ENCODE measurements at places on chromosomes 5 and 9.

DNA sequence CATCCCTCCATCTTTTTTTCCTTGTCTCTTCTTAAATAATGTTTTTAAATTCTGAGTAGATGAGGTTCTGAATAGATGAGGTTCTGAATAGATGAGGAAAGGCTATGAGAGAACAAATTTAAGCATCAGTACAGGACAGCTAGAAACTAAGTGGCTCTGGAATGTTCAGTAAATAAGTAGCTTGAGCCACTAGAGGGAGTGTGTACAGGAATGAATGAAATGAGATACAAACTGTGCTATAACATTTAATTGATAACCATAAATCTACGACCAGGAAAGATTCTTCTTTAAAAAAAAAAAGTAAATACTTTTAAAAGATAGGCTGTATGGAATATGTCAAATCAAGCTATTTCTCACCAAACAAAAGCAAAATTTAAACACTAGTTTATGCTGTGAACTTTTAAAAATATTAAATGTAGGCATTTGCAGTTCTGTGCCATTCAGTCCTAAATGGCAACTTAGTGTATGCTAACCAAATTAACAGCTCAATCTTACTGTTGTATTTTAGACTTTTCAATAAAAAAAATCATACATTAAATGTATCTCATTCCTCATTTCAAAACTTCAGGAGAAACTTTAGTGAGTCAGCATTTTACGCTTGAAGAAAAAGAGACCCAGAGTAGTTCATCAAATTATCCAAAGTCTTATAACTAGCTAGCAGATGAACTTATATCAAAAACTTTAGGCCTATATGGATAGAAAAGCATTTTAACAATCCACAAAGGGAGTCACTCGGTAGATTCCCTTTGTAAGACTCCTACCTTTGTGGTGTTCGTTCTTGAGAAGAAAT lies 70.4 kb upstream of the SNX2 start:
- no peaks in the 10 kb centered on the region for H3K27me3 ChIP-seq
- no peaks in the 10 kb centered on the region for H3K36me3 ChIP-seq
- no peak overlapping the region for H3K4me3 ChIP-seq
- H3K27ac ChIP-seq: no peak overlapping the region
- H3K4me1 ChIP-seq: no peaks in the 10 kb centered on the region

- H3K36me3 ChIP-seq: peaks cover 15% of the 10 kb centered on the region
- H3K27me3 ChIP-seq: no peaks in the 10 kb centered on the region
- DNase-seq: no peak
- H3K4me1 ChIP-seq: no peaks in the 10 kb centered on the region
Measured at GRCh38 chr5:143040622-143041021, 270.4 kb downstream of the ARHGAP26 start.

DNA sequence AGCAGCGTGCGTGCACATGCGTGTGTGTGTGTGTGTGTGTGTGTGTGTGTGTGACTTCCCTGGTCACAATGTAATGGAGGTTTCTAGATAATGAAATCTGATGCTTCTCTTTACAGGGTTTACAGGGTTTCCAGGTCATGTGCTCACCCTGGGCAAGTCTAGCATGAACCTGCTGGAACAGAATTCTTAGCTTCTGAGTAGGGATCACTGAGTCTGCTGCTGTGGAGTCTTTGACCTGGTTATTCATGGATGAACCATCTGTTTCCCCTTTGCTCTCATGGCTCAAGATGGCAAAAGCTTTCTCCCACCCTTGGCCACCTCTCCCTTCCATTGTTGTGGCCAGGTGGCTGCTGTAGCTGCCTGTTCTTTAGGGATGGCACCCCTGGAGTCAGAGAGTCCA lies 111.6 kb upstream of the SHB start:
- no peaks in the 10 kb centered on the region for H3K4me1 ChIP-seq
- H3K36me3 ChIP-seq: no peaks in the 10 kb centered on the region
- no peak overlapping the region for H3K27ac ChIP-seq
- no peak for DNase-seq
- no peak overlapping the region for H3K4me3 ChIP-seq
- no peaks in the 10 kb centered on the region for H3K27me3 ChIP-seq

DNA sequence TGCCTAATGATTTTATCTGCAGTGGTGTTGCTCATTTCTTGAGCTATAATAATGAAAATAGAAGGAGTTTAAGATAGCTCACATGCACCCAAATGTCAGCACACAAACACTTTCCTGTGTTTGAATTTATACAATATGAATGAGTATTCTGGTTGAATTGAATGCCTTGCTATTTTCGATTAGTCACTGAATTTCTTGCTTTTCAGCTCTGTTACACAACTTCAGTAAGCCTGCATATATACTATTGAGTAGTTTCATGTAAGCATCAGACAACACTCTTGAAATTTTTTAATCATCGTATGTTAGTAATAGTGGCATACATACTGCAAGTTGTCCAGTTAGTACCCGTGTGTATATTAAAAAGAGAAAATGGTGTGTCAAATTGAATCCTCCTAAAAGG lies 281.5 kb upstream of the GRIA1 start:
- DNase-seq: no peak
- no peak overlapping the region for H3K27ac ChIP-seq
- H3K27me3 ChIP-seq: no peaks in the 10 kb centered on the region

DNA sequence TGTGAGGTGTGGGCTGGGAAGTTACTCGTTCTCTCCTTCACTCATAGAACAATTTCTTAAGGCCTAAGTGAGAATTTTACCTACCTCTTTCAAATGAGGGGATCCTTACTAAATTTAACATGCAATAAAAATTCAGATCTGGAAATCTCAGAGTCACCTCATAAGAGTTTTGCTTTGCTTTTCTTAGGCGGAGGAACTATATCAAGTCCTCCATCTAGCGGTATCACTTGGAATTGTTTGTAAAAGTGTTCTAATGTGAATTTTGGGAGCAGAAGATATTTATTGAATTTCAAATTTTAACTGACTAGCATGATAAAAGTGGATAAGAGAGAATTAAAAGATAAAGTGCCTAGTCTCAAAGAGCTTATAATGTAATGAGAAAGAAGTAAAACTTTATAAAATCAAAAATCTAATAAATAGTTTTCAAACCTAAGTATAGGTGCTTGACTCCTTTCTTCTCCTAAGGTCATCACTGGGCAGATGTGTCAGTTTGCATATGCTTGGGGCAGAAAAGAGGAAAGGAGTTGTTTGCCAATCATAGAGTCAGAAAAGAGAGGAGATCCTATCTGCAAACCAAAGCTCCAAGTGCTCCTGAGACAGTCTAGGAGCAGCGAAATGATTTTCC lies 145.7 kb upstream of the DAB2 start:
- no peaks in the 10 kb centered on the region for H3K36me3 ChIP-seq
- no peak overlapping the region for H3K27ac ChIP-seq
- no peak overlapping the region for H3K4me3 ChIP-seq
- H3K27me3 ChIP-seq: no peaks in the 10 kb centered on the region

DNA sequence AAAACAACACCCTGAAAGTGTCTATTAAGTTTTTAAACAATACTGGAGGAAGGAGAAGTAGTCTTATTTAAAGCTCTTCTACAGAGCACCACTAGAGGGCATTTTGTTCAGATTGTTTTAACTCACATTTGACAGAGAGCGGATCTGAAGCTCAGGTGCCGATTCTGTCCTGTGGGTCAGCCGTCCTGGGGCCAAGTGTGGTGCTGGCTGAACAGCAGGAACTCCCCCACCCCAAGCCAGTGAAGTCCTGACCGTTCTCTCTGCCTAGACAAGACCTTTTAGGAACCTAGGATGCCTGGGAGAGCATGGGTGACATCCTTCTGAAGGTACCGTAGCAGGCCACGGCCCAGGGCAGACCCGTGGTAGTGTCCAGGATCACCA lies 3.9 kb downstream of the EXOC3 start:
- no peak overlapping the region for H3K4me3 ChIP-seq
- no peak overlapping the region for H3K27ac ChIP-seq
- no peaks in the 10 kb centered on the region for H3K4me1 ChIP-seq
- peaks cover 12% of the 10 kb centered on the region for H3K36me3 ChIP-seq
- DNase-seq: no peak

GRCh38 chr9:134681061-134681661 lies 39.6 kb downstream of the COL5A1 start:
- H3K27ac ChIP-seq: no peak overlapping the region
- DNase-seq: no peak
- H3K4me3 ChIP-seq: no peak overlapping the region
- H3K36me3 ChIP-seq: no peaks in the 10 kb centered on the region
- H3K27me3 ChIP-seq: no peaks in the 10 kb centered on the region

DNA sequence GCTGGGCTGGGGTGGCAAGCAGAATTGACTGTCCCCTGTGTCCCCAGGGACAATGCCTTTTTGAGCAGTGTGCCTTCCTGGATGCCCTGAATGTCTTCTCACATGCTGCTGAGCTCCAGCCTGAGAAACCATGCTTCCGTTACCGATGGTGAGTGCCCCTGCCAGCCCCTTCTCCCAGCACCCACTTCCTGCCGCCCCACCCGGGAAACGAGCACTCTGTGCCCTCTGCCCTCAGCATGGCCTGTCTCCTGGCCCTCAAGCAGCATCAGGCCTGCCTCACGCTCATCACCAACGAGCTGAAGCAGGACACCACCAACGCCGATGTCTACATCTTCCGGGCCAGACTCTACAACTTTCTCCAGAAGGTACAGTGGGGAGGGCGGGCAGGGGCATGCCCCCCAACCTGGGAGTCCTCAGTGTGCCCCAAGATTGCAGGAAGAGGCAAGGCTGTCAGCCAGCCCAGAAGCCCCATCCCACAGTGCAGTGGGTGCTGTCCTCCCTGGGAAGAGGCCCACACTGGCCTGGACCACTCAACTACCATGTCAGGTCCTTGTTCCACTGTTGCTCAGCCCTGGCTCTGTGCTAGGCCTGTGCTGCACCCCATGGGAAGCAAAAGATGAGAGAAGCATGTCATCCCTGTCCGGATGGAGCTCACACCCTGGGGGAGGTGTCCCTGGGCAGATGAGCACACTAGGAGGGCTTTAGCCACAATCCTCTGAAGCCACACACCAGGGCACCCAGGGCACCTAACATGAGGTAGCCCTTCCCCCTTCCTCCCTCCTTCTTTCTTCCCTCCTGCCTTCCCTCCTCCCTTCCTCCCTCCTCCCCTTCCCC lies 4.4 kb downstream of the TTC16 start:
- H3K4me3 ChIP-seq: no peak overlapping the region
- DNase-seq: no peak
- H3K36me3 ChIP-seq: no peaks in the 10 kb centered on the region
- no peaks in the 10 kb centered on the region for H3K27me3 ChIP-seq
- no peak overlapping the region for H3K27ac ChIP-seq
- H3K4me1 ChIP-seq: peaks cover 4% of the 10 kb centered on the region

DNA sequence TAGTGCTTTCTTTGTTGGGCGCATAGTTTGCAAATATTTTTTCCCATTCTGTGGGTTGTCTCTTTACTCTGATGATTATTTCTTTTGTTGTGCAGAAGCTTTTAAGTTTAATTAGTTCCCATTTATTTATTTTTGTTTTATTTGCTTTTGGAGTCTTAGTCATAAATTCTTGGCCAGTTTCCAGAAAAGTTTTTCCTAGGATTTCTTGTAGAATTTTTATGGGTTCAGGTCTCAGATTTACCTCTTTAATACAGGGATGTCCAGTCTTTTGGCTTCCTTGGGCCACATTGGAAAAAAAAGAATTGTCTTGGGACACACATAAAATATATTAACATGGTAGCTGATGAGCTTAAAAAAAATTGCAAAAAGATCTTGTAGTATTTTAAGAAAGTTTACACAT lies 122.0 kb downstream of the WDR70 start:
- no peak overlapping the region for H3K27ac ChIP-seq
- H3K4me1 ChIP-seq: no peaks in the 10 kb centered on the region

DNA sequence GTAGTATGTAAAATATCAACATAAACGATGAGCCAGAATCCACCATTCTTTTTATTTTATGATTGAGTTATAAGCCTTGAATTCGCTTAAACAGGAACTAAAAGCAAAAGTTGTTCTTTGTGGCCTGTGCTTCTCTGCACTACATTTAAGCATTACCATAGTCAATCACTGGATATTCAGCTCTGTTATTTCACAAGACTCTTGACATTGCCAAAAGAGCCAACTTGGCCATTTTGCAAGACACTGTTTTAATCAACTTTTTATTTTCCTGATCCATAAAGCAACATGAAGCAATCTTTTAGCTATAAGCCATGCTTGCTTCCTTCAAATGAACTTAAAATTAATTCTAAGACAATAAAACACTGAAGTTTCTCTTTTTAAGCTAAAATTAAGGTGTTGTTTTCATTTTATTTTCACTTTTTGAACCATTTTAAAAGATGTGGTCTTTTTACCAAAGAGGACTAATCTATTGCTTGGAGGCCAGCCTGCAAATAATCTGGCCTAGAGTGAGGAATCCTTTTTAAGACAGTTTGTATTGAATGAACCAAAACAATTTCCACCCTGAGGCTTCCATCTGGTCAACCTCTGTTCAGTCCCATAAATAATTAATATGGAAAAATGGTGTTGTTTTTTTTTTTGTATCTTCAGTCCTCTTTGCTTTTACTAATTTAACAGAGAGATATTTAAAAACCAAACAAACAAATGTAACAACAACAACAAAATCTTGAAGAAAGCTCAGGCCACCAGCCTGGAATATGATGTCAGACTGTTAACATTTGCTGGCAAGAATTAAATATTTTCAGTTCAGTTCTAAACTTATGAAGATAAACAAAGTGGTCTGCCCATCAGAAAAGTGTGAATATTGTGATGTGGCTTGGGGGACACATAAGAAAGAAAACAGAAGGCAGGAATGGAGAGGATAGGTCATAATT lies 274.4 kb downstream of the MARCHF11 start:
- H3K27ac ChIP-seq: peak overlapping the region; percentile 7
- no peaks in the 10 kb centered on the region for H3K36me3 ChIP-seq
- H3K4me1 ChIP-seq: no peaks in the 10 kb centered on the region
- no peaks in the 10 kb centered on the region for H3K27me3 ChIP-seq
- no peak overlapping the region for H3K4me3 ChIP-seq

DNA sequence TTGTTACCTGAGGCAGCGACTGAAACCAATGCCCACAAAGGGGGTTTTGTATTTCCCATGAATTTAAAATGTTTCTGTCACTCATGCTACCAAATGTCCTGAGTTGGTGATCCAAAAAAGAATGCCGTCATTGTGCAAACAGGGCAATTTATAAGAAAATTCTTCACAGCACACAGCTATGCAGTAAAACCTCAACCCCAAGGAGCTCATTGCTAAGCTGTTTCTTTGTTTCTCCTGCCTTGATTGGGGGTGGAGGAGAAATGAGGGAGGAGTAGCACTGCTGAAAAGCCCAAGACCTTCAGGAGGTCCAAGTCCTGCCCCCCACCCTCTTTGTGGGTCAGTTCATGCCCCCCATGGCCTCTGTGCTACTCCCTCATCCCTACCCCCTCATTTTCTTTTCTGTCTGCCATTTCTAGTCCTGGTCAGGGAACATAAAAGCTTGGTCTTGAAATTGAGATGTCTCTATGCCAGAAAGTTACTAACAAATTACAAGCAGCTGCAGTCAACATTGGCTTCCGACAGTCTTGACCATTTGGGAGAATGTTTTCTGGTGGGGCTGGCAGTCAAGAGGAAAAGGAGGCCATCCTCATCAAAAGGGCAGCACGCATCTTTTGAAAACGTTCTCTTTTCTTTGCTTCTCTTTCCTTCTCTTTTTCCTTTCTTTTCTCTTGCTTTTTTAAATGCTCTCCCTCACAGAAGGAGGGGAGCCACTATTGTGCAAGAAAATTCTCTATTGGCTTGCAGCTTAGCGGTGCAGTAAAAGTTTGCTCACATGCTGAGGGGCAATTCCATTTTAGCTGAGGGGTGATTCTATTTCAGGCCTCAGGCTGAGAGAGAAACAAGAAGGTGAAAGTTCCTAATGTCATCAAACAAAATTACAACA lies 133.3 kb downstream of the GCNT1 start:
- H3K27ac ChIP-seq: no peak overlapping the region
- no peaks in the 10 kb centered on the region for H3K36me3 ChIP-seq
- H3K4me1 ChIP-seq: no peaks in the 10 kb centered on the region
- no peaks in the 10 kb centered on the region for H3K27me3 ChIP-seq
- H3K4me3 ChIP-seq: no peak overlapping the region

GRCh38 chr9:36194326-36195000 lies 3.7 kb downstream of the CLTA start:
- H3K27me3 ChIP-seq: no peaks in the 10 kb centered on the region
- no peak overlapping the region for H3K27ac ChIP-seq
- H3K4me1 ChIP-seq: peaks cover 19% of the 10 kb centered on the region
- no peak for DNase-seq
- no peaks in the 10 kb centered on the region for H3K36me3 ChIP-seq

All from colonic mucosa (tissue), 4 donors.